ENCODE measurements at places on chromosomes 3 and 15.

DNA sequence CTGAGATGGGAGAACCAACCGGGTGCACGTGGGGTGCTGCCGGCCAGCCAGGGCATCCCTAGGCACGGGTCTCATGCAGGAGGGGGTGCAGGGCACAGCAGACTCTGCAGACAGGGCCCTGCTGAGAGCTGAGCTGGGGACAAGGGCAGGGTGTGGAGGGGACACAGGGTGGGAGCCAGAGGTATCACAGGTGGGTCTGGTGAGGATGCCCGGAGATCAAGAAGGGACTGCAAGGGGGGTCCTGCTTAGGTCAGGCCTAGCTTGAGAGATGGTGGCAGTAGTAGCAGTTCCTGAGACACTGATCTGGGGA is 39.5 kb upstream of the PRR23E start:
- no peak for DNase-seq

DNA sequence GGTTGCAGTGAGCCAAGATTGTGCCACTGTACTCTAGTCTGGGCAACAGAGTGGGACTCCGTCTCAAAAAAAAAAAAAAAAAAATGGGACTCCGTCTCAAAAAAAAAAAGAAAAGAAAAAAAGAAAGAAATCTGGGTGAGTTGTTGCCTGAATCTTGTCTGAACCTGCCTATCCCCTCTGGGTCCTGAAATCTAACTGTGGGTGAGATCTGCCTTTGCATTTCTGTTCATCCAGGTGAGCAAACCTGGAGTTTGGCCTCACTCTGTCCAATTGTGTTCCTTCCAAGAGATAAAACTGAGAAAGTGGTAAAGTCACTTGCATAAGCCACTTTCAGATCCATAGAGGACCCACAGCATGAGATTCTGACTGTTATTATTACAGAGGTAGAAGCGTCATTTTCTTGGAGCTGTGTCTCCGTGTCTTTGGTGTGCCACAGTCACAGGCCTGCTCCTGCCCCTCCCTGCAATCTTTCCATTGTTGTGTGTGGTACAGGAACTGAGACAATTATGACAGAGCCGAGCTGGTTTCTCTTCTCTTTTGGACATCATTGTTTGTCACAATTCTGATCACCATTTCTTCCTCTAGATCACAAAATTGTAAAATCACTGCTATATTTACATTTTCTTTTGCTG is 235.9 kb downstream of the LPP start:
- no peak for DNase-seq

- DNase-seq, result peak; percentile 88
These were observed 31.9 kb upstream of the RAB6B start for GRCh38 chr3:133927540-133928066.

GRCh38 chr15:70412794-70413193 is 315.1 kb upstream of the TLE3 start:
- DNase-seq, result no peak

DNA sequence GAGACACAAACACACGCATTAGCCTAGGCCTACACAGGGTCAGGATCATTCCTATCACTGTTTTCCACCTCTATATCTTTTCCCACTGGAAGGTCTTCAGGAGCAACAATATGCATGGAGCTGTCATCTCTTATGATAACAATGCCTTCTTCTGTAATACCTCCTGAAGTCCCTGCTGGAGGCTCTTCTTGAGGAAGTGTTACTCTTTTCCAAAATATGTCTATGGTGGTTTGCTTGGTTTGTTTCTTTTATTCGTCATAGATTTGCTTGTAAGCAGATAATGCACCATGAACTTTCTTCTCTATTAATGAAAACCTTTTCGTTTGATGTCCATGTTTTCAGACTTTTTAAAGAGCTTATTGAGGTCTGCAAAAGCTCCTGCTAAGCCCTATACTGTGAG is 109.3 kb downstream of the GMPS start:
- DNase-seq, result no peak

GRCh38 chr3:148073721-148074456 is 623.8 kb upstream of the AGTR1 start:
- DNase-seq, result no peak

GRCh38 chr15:33126559-33127290 is 67.8 kb downstream of the FMN1 start:
- peak; percentile 93 for DNase-seq

DNA sequence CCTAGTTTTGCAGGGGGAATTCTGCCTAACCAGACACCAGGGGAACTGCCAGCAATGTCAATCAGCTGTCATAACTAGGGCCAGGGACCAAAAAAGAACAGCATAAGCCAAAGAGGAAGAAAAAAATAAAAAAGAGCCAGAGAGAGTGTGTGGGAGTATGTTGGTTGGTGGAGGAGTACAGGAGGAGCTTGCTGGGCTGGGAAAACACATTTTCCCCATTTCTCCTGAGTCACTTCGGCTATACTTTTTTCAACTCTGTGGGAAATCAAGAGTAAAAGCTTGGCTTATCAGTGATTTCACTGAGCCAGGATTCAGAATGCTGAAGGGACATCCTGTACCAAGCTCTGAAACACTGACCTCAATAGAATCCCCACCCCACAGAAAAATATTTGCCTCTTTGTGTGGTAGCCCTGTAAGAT is 144.7 kb upstream of the DPH6 start:
- DNase-seq, result no peak

- no peak for DNase-seq
These were observed 13.8 kb upstream of the TXNRD3 start for GRCh38 chr3:126668450-126669401.

DNA sequence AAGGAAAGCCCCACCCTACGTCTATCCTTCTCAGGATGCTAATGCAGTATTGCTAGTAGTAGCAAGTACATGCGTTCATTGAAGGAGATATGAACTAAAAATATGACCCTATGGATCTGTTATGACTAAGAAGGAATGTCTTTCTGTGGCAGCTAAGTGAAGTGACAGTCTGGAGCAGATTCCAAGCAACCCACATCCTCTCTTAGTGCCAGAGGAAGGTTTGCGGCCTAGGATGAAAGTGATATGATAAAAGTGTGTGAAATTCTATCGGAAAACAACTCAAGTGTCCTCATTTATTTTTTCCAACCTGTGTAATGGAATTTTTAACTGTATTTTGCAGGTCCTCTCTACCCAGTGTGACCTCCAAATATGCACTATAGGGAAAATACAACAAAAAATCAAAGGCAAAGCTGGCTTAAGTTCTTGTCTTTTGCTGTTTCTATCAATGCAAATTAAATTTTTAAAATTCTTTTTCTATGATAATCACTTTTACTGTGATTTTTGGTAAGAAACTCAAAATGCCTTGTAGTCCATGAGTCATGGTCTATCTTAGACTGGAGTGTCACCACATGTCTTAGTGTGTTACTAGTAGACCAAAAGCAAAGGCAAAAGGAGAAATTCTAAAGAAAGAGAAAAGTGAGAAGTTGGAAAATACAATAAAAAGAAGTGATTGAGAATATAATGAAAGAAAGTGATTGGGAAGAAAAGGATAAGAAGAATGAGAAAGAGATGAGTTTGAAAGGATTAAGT is 161.2 kb upstream of the TMCO5A start:
- no peak for DNase-seq

GRCh38 chr15:57323806-57324589 is 52.3 kb upstream of the CGNL1 start:
- no peak for DNase-seq

- no peak for DNase-seq
These were observed 11.7 kb upstream of the GNAT1 start for GRCh38 chr3:50179710-50180109.

- no peak for DNase-seq
These were observed 48.2 kb upstream of the CSPG4 start for GRCh38 chr15:75760704-75761435.

DNA sequence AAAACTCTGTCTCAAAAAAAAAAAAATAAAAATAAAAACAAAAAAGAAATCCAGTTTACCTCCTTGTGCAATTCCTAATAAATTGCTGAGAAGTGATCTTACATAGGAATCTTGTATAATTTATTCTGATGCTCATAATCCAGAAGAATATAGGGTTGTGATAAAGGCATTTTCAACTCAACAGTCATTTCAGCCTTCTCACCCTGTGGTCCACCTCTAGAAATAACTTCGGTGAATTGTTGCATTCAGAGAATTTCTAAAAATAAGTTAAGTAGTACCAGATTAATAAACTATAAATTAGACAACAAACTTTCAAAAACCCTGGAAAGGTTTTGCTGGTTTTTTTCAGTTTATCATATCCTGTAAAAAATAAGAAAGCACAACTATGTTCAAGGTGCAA is 20.2 kb downstream of the RAF1 start:
- DNase-seq, result no peak

GRCh38 chr3:142648950-142649349 is 52.8 kb downstream of the PLS1 start:
- no peak for DNase-seq

- DNase-seq, result no peak
These were observed 116.1 kb upstream of the TLE3 start for GRCh38 chr15:70213794-70214193.

- DNase-seq, result no peak
These were observed 173.1 kb upstream of the LPP start for GRCh38 chr3:187980861-187981260.

GRCh38 chr15:62599791-62600777 is 435.0 kb upstream of the C2CD4B start:
- no peak for DNase-seq

DNA sequence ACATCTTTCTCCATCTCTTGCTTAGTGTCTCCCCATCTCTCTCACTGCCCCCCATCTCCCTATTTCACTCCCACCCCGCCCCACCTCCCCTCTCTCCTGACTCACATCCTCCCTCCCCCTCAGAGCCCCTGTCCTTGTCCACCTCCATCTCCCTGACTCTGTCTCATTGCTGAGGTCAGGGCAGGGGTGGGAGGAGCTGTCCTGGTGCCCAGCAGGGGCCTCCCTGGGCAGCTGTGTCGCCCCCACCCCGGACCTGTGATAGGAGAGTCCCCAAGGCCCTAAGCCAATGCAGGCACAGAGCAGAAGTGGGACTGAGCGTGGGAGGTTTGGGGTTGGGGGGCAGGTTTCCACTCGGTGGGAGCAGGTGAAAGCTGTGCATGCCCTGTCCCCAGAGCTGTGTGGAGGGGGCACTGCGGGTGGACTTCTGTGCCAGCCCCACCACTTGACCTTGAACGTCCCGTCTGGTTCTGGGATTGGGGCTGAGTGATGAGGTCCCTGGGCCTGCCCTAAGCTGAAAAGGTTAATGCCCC is 210.8 kb downstream of the TBC1D2B start:
- no peak for DNase-seq

- DNase-seq, result no peak
These were observed 33.1 kb downstream of the GRK7 start for GRCh38 chr3:141796081-141796888.

DNA sequence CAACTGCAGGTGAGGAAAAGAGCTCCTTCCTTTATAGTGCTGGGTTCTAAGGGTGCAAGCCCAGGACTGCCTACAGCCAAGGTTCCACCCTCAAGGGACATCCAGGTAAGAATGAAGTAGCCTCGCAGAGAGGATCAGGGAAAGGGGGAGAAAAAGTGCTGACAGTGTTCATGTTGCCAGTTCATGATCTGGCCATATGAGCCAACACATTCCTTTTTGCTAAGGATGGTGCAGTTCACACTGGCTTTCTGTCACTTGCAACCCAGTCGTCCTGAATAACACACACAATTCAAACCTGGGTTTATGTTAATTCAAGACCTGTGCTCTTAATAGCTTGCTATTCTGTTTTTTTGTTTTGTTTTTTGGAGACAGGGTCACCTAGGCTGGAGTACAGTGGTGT is 9.0 kb downstream of the CLN6 start:
- DNase-seq, result no peak

DNA sequence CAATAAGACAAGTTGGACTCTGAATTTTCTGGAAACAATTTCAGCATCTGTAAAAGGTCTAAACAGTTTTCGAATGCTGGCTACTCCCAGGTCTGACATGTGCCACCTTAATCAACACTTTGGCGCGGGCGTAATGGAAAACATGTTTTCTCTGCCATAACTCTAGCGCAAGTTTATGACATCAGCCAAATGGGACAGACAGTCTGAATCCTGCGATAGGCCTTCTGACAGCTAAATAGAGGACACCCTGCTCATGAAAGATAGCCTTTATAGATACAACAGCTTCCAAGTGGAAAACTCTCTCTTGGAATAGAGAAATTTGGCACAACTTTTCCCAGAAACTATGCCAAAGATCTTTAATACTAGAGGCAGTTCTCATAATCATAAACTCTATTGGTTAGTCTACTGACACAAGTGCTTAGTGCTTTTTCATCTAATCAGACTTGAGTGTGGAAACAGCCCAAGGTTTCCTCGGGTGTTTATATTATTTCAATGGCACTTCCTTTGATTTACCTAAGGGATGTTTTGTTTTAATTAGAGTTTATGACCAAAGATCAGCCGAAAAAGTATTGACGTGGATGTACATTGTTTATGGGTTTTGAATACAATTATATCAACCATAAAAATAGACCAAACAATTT is 120.1 kb upstream of the DPH6 start:
- no peak for DNase-seq

- no peak for DNase-seq
These were observed 366.8 kb upstream of the GBE1 start for GRCh38 chr3:82128271-82128670.

DNA sequence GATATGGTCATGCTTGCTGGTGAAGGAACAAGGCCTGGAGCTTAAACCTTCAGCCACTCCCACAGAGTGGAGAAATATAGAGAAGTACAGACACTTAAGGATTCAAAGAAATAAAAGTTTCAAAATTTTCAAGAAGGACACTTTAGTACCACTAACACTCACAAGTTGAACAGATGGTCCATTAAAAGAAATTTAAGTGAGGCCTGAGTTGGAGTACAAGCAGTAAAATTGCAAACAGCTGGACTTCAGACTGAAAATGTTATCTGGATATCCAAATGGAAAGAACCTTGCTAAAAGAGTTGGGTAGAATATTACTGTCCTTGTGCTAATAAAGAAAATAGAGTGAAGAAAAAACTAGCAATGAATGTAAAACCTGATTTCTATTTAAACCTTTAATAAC is 397.1 kb upstream of the KCNMB2 start:
- DNase-seq, result no peak

DNA sequence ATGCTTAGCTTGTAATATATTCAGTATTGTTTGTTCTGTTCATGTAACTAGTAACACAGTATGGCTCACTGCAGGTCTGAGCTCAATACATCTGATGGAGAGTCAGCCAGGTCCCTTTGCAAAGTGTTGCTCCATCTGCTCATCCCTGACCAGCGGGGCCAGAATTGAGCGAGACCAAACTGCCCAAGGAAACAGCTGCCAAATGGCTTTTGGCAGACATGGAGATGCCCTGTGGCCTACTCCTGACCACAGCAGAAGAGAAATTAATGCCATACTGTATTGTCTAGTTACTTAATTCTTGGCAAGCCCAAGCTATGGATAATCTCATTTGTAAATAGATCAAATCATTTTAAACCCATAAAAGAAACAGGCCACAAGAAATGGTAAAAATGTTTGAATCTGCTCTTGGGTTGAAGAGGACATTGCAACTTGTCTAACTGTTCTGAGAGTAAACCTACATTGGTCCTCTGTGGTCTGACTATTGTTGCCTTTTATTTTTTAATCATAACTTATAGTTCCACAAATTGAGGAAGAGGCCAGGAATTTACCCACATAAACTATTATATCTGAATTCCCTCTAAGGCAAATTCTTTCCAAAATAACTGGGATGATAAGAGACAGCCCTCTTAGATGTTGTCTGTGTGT is 209.5 kb downstream of the EBLN2 start:
- no peak for DNase-seq
